ENCODE measurements at places on chromosomes 4 and X.

DNA sequence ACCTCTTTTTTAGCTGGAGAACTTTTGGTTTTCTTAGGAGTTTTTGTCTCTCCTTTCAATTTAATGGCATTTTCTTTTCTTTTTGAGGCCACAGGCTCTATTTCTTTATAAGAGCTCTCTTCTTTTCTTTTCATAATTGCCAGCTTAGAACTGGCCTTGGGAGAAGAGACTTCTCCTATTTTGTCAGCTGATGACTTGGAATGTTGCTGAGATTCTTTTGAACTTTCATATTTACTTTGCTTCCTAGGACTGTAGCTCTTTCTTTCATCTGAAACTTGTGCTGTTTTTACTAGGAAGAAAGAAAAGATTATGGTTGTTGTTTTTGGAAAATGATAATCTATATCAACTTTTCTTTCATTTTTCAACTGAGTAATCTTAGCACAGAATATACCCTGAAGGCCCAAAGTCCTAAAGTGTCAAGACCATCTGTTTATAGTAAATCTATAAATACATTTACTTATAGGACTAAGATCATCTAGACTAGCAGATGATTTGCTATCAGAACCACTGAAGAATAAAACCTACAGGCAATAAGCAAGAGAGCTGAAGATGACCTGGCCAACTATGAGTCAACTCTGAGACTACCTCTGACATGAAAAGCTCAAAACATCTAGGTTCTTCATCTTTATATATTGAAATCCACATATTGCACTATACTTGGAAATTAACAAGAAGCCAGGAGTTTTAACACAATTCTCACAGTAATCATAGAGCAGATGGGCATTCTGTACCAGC, 45.6 kb downstream of the RFC1 start:
- DNase-seq, result no peak

GRCh38 chr4:185189606-185190305, 14.0 kb downstream of the CFAP97 start:
- DNase-seq, result no peak

DNA sequence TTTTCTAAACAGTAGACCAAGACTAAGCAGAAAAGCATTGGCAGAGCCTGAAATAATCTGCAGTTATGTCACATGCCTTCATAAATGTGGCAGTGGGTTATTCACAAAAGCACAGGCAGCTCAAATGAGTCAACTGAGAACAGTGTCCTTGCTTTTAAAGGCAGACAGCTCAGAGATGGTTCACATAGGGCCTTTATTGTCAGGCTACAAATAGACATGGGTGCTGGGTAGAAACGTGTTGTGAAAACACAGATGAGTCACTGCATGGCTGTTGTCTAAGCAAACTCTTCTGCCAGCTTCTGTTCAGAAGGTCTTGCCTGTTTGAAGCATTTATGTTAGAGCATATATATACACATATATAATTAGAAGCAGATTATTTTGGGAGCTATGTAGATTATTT, 118.0 kb downstream of the SLC4A4 start:
- no peak for DNase-seq

DNA sequence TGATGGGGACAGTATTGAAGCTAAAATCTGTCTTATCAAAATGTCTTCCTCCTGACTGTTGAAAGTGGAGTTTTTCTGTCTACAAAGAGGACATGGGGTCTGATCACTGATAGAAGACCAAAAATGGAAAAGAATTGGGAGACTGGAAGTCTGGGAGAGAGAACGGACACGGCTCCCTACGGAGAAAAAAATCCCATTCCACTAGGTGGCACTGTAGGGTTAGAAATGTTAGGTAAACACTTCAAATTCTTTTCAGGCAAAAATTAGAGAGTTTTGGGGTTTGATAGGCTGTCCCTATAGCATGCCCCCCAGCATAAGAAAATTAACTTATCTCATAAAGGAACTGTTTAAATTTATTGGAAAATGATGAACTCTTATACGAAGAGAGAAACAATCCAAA, 200.5 kb downstream of the FAM133A start:
- DNase-seq, result no peak

- no peak for DNase-seq
These were observed 36.1 kb downstream of the HDAC8 start for GRCh38 chrX:72536542-72536941.

All from activated T-cell treated with anti-CD3 and anti-CD28 coated beads for 1 hour (primary cell).